ENCODE measurements at places on chromosomes 13 and 19.

DNA sequence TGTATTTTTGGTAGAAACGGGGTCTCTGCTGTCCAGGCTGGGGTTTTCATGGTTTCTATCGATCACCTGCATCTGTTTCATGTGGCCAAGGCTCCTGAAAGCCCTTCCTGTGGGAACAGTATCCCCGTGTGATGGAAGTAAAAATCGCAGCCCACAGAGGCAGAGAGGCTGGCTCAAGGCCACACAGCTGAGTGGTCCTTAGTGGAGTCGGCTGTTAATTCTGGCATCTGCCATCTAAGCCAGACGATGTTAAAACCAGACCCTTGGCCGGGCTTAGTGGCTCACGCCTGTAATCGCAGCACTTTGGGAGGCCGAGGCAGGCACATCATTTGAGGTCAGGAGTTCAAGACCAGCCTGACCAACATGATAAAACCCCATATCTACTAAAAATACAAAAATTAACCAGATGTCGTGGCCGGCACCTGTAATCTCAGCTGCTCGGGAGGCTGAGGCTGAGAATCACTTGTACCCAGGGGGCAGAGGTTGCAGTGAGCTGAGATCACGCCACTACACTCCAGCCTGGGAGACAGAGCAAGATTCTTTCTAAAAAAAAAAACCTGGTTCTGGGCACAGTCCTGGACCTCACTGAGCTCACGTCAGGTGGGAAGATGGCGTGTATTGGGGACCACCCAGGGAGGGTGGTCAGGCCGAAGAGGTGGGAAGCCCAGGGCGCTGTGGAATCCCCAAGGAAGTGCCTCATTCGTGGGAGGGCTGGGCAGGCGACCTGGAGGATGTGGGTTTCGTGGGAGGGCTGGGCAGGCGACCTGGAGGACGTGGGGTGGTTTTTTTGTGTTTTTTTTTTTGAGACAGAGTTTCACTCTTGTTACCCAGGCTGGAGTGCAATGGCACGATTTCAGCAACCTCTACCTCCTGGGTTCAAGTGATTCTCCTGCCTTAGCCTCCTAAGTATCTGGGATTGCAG lies 18.5 kb upstream of the MISP start:
- DNase-seq, result no peak

- DNase-seq, result no peak
Observed at GRCh38 chr19:16217716-16218451, 20.2 kb downstream of the AP1M1 start.

- DNase-seq, result no peak
Observed at GRCh38 chr19:29268103-29268502, 55.2 kb upstream of the UQCRFS1 start.

- no peak for DNase-seq
Observed at GRCh38 chr13:91596842-91597241, 198.4 kb downstream of the GPC5 start.
